ENCODE measurements at places on chromosomes 5 and 9.

DNA sequence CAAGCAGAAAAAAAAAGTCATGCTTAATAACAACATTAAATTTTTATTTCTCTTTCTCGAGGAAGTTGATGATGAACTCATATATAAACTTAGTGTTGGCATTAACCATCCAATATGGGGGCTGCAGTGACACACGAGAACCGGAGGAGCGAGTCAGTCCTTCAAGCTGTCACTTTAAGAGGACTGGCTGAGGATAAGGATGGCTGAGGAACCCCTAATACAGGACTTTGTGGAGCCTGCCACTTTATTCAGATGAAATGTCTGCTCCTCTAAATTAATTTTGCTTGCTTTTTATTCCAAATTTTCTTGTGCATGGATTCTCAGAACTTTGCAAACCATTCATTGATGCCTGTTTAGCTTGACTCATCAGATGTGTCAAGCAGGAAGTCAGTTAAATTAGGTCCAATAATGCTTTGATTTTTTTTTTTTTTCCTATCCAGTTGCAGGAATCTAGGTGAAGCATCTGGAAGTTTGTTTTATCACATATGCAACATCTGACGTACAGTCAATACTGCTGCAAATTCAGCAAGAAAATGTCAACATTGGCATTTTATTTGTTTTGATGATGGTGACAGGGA, 144.2 kb upstream of the COL5A1 start:
- no peak for DNase-seq

GRCh38 chr5:42506662-42507061, 83.4 kb downstream of the GHR start:
- DNase-seq: no peak

GRCh38 chr9:36548454-36548853, 24.2 kb upstream of the MELK start:
- DNase-seq: no peak

DNA sequence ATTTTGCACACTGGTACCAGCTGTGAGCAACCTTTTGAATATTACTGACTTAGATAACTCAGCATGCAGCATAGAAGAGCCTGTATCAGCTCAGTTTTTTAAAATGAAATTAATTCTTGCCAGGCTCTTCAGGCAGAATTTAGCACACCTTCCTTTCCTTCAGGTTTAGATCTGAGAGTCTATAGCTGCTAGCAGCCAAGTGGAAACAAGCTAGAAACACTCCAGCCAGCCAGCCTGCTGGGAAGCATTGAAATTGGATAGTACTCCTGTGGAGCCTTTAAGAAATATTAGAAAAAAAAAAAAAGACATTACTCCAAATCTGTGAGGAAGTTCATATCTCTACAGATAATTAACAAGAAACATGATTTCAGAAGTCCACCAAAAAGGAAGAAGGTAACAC, 812.2 kb downstream of the DTWD2 start:
- no peak for DNase-seq

- DNase-seq: no peak
Measured at GRCh38 chr5:10635867-10636350, 72.0 kb downstream of the ANKRD33B start.

- no peak for DNase-seq
Measured at GRCh38 chr5:120217001-120217400, 247.1 kb upstream of the PRR16 start.

DNA sequence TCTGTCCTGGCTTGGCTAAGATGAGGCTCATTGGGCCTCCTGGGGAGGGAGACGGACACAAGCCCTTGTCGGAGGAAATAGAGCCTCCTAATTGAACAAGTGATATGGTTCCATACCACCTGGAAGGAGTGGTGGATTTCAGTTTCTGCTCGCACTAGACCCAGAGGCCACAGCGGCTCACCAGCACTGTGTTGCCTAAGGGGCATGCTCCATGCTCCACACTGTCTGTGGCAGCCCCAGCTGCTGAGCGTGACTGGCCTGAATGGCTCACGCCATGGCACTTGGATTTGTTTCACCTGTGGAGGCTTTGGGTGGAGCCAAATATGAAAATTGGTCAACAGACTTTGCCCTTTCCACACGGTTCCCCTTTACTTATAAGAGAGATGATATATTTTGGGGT, 181.1 kb downstream of the HSPA4 start:
- DNase-seq: no peak
